CD4-positive, alpha-beta T cell treated with Interleukin-4 for 4 hours (primary cell): ENCODE measurements at places on chromosomes 12 and 14.
A peak's percentile ranks its signal among the peaks of the same experiment; 100 is the strongest.

DNA sequence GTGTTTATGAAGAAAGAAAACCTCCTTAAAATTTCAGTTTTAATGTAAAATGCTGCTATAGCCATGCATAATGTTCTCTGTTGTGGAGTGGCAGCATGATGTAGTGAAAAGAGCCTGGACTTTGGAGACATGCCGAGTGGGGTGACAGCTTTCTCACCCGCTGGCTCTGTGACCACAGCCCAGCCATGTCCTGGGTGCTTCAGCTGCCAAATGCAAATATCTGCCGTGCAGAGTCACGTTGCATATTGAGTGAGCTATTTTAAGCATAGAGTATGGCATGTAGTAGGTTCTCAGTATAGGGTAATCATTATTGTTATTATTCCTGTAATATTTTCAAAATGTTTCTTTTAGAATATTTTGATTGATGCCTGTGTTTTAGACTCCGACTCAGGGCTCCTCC is 15.5 kb upstream of the TCTN2 start:
- DNase-seq = no peak

DNA sequence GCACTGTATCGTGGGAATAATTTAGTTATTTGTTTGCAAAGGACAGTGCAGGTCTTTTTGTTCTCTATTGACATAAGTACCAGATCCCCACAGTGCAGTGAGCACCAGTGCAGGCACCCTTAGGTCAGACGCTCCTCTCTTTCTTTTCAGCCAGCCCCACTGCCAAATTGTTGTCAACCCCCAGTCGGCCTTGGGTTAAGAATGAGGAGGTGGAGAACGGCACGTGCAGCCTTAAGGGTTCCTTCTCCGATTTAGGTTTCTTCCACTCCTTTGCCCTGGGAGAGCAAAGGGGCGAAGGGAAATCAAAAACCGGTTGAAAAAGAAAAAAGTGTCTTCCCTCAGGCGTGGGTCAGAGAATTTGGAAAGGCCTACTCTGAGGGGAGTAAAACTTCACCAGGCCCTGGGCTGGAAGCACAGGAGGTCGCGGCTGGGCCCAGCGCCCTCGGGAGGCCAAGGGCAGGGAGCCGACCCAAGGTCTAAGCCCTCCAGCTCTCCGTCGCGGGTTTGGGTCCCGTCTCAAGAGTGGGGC is 4.3 kb downstream of the PAX9 start:
- no peak for DNase-seq

DNA sequence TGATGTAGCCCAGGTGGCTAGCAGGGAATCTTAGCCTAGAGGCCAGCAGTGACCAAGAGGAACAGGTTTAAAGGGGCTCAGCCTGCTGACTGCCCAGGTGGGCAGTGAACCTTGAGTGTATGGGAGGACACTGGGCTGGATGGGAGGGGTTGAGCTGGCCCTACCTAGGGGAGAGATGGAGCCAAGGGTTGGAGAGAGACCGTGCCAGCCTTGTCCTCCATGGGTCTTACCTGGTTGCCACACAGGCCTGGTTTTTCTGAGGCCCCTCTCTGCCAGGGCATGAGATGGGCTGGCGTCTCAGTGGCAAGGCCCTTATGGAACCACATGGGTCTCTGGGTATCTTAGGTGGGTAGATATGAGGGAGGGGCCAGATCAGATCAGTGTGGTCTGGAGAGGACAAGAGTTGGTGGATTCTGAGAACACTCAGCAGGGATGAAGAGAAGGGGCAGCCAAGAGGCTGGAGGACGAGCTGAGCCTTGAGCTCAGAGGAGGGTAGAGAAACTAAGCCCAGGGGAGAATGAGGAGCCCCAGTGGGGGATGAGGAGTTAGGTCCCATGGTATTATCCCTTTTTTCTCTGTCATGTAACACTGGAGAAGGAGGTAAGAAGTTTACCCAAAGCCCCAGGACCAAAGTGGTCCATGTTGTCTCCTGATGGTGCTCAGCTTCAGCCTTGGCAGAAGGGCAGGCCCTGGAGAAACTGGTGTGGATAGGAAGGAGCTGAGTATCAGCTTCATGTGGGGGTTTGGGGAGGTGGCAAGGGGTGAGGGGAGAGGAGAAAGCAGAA is 3.7 kb downstream of the GZMB start:
- no peak for DNase-seq

- DNase-seq = no peak
Measured at GRCh38 chr14:103343164-103343879, 9.3 kb downstream of the EIF5 start.

DNA sequence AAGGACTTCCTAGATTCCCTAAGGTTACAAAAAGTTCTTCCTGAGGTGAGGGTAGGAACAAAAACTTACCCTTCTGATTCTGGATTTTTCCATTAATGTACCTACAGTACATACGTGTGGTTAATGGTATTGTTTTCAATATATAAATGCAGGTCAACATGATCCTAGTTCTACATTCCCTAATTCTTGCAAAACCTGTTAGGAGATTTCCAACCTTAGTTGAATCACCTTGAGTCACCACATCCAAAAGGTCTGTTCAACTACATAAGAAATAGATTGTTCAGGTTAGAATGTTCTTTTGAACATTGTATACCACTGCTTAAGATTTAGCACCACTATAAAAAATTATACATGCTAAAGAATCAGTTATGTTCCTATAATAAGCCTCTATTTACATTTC is 118.9 kb downstream of the GARIN6 start:
- DNase-seq = no peak

- DNase-seq = no peak
Measured at GRCh38 chr12:121523741-121524140, 57.1 kb downstream of the KDM2B start.

DNA sequence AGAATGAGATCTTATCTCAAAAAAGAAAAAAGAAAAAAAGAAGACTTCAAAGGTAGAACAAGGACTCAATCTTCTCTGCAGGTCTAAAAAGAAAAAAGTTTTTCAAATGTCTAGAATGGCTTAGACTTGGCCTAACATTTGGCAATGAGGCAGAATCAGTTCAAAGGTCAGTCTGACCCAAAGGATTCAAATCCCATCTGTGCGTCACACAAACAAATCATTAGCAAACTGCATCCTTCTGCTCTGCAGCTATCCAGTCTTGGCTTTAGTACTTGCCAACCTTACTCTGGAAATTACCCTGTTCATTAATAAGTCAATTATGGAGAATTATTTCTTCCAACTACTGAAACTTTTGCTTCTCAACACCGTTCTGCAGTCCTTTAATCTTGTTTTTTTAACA is 3.1 kb downstream of the YAF2 start:
- no peak for DNase-seq

DNA sequence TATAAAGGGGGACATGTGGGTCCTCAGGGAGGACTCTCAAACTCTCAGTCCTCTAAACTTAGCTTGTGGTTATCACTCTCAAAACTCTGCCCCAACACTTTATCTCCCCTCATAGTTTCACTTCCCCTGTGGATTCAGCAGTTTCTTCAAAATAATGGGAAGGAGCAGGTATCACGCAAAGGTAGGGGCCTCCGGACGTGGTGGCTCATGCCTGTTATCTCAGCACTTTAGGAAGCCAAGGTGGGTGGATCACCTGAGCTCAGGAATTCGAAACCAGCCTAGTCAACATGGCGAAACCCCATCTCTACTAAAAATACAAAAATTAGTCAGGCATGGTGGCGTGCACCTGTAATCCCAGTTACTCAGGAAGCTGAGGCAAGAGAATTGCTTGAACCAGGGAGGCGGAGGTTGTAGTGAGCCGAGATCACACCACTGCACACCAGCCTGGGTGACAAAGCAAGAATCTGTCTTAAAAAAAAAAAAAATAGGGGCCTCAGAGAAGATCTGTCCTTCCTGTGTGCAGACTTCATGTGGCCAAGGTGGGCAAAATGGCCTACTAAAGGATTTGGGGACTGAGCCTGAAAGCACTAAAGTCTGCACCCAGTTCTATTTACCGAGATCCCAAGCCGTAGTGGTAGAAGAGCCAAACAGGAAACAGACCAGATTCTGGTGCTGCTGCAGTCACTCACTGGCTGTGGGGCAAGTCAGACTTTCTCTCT is 6.4 kb downstream of the ITGB7 start:
- DNase-seq = peak; percentile 27

DNA sequence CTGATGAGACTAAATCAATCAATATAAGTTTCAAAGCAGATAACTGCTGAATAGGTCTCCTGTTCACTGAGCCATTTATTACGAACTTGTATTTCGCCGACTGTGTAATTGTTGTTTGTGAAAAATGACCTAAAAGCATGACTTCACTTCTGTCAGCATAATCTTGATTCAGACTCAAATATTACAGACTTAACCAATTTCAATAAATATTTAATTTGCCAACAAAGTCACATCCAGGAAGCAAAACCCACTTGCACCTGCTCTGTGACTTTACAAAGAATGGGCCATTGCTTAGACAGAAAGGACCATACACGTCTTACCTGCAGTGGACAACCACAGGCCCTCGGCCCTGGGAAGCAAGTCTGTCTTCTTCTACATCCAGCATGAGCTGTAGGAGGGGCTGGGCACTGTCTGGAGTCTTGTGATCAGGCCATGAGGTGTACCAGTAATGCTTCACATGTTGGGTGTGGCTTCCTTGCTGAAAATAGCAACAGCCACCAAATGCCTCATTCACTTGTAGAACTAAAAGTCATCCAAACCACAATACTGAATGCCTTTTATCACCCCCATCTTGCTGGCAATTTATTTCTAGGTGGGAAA is 23.5 kb upstream of the PTPRB start:
- DNase-seq = peak; percentile 14

- DNase-seq = peak; percentile 91
Measured at GRCh38 chr12:107027636-107028053, 40.7 kb upstream of the MTERF2 start.

DNA sequence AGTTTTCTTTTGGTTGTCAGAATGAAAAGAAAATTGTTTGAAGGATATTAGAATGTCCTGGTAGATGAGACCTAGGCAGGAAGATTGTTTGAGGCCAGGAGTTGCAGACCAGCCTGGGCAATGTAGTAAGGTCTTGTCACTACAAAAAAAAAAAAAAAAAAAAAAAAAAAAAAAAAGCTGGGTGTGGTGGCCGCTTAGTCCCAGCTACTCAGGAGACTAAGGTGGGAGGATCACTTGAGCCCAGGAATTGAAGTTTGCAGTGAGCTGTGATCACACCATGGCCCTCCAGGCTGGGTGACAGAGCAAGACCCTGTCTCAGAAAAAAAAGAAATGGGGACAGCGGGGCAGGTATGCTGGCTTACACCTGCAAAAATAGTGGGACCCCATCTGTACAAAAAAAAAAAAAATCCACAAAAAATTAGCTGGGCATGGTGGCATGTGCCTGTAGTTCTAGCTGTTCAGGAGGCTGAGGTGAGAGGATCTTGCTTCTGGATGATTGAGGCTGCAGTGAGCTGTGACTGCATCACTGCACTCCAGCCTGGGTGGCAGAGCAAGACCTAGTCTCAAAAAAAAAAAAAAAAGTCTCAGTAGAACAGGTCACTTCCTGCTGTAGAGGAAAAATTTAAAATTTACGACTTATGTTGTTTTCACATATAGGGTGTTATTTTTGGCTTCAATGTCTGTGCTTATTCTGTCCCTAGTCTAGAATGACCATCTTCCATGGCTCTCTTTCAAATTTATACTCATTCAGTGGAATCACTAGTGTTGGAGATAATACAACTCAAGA is 70.7 kb downstream of the PPHLN1 start:
- DNase-seq = no peak

- DNase-seq = no peak
Measured at GRCh38 chr14:99212646-99213045, 59.4 kb downstream of the BCL11B start.

GRCh38 chr14:67650694-67651093 is 23.7 kb downstream of the VTI1B start:
- no peak for DNase-seq

GRCh38 chr12:53181935-53182334 is 1.2 kb upstream of the CSAD start:
- DNase-seq = no peak

DNA sequence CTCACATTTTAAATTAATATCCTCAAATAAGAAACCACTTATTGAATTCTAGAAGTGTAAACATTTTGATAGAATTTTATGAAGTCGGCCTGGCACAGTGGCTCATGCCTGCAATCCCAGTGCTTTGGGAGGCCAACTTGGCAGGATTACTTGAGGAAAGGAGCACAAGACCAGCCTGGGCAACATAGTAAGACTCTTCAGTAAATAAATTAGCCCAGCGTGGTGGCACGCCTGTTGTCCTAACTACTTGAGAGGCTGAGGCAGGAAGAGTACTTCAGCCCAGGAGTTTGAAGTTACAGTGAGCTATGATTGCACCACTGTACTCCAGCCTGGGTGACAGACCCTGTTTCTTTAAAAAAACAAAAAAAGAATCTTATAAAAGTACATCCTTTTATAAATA is 8.9 kb upstream of the ZNF410 start:
- DNase-seq = no peak

DNA sequence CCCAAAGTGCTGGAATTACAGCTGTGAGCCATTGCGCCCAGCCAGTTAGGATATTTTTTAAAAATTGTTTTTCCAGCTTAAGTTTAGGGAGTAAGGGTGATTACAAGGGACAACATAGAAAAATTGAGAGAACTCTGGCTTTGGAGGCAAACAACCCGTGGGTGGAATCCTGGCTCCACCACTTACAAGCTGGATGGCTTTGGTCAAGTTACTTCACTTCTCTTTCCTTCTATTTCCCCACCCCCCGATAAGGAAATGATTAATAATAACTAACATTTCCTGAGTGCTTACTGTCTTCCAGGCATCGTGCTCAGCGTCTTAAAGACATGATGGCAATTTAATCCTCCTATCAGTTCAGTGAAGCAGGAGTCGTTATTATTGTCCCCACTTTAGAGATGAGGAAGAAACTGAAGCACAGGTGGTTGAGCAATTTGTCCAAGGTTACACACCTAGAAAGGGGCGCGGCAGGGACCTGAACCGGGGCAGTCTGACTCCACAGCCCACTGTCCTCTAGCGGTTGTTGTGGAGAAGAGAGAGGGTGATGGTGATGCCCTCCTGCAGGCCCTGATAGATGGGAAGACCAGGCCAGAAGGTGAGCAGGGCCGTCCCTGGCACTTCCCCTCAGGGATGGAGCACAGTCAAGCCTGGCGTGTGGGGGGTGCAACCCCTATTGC is 16.7 kb upstream of the FAIM2 start:
- DNase-seq = no peak

DNA sequence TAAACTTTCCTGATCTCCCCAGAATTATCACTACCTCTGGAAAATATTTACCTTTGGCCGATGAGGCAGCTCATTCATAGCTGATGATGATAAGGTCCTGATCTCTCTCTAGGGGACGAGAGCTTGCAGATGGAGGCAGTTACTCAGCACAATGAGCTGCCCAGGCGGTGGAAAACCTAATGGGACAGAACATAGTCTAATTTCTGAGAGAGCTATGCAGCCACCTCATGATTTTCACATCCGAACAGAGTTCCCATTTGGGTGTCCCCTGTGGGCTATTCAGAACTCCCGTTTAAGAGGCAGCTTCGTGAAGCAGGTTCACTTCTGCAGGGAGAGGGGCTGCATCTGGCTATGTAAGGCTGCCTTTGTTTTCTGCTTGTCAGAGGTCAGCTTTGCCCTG is 724.6 kb upstream of the TMEM132C start:
- DNase-seq = no peak
